ENCODE measurements at places on chromosomes 5 and 9.

DNA sequence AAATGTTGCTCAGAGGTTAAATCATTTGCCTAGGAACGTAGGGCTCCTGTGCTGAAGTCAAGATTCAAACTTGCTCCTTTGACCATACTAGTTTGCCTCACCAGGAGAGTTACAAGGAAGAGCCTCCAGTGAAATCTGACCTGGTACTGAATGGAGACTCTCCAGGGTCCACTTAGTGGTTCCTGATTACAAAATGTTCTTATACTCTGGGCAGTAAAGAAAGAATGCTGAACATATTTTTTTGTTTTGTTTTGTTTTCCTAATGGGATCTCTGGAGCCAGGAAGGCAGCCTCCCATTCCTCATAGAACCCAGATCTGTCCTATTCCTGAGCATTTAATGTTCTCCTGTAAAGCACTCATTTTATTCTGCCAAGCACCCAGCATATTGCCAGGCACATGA, 256.5 kb upstream of the CLINT1 start:
- DNase-seq, result no peak

DNA sequence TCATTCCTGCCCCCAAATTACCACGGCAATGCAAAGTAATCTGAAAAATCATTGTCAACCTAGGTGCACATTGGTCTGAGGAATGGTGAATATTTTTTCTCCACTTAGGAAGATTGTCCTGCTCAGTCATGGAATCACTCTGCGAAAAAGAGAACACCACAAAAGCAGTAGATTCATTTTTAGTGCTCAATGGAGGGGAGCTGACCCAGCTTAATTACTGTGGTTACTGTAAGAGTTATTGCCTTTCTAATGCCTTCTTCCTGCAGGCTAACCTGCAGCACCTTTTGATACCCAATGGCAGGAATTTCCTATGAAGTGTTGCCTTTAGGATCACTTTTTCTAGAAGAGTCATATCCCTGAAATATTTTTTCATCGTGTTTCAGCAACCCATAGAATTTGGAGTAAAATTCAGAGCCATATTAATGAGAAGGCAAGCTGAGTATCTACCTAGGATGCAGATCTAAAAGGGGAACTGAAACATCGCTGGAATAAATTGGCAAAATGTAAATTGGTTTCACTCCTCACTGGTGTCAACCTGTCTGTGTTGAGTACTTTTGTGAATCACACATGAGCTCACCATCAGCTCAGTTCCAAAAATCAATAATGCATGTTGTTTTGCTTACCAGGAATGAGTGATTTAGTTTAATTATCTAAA, 464.5 kb downstream of the CSNK1G3 start:
- no peak for DNase-seq

DNA sequence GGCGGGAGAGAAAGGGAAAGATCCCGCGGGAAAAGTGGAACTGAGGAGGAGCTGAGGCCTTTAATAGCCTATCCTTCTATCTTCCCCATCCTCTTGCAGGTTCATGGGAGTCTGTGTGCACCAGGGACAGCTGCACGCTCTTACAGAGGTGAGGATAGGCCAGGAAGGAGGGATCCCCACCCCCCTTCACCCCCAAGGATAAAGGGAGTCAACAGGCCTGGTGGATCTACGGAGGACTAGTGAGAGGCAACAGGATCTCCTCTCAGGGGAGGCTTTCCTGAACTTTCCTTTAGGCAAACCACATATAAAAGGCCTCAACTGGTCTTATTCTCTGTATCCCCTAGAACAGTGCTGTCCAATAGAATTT, 1.1 kb downstream of the TESK1 start:
- DNase-seq, result no peak

- no peak for DNase-seq
Observed at GRCh38 chr9:696332-697323, 144.9 kb upstream of the DMRT1 start.

GRCh38 chr5:1063661-1064382, 48.0 kb downstream of the SLC12A7 start:
- no peak for DNase-seq

DNA sequence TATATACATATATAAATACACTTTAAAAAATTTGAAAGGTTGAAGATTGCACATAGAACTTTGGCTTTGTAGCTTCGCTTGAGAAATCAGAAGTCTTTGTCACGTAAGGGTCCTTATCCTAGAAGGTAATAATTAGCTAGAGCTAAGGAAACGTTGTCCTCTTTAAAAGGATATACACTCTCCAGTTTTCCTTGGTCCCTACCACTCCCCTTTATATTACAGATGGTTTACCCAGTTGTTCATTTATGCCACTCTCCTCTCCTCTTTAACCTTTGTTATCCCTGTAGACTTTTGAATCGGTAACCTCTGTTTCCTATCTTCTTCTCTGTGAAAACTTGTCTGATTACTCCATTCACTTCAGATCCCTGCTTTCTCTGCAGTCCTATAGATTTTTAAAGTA, 1101.0 kb upstream of the SEMA6A start:
- no peak for DNase-seq

- DNase-seq, result no peak
Observed at GRCh38 chr5:1008451-1009358, at the start of gene NKD2. NKD2 (plus strand) TSS chr5:1008802; CDS start chr5:1009058, 256 bp downstream.

All from COR-L47 (cell line).